ENCODE measurements at places on chromosomes 6 and 20.

GRCh38 chr20:56400001-56400640 is 7.7 kb downstream of the CSTF1 start:
- peak; percentile 53 for DNase-seq

DNA sequence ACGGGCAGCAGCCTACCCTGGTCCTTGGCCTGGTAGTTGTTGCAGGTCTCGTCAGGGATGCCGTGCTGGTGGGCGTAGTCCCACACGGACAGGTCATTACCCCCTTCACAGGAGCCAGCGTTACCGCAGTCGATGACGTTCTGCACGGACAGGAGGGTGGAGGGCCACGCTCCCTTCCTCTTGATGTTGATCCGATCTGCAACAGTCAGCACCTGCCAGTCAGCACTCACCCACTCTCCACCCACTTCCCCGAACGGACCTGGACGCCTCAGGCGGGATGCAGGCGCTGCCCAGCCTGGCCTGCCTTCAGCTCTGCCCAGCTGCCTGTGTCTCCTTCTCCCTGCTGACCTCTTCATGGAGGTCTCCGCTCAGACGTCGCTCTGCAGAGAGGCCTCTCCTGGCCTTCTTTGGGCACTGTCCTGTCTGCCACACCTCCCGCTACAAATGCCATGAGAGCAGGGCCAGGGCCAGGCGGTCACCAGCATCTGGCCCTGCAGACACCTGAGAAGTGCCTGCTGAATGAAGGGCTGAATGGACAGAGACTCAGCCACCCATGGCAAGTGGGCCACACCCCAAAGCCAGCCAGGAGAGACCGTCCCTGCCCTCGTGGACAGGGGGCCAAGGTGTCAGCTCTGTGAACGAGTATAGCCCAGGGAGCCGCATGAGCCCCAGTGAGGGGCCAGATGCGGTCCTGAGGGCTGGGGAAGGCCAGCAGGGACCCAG is 5.4 kb downstream of the CTSZ start:
- no peak for DNase-seq

DNA sequence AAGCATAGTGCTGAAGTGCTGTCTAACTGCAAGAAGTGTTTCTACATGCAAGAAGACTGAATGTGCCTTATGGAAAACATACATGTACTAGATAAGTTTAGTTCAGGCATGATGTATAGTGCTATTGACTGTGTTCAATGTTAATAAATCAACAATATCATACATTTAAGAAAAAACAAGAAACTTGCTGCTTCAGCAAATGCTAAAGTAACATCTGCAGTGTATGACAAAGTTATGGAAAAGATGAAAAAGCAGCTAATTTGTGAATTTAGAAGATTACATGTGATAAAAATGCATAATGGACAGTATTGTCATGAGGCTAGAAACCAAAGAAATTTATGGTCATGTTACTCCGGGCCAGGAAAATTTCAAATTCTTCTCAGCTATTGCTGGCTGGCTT is 174.9 kb upstream of the SPTLC3 start:
- no peak for DNase-seq

DNA sequence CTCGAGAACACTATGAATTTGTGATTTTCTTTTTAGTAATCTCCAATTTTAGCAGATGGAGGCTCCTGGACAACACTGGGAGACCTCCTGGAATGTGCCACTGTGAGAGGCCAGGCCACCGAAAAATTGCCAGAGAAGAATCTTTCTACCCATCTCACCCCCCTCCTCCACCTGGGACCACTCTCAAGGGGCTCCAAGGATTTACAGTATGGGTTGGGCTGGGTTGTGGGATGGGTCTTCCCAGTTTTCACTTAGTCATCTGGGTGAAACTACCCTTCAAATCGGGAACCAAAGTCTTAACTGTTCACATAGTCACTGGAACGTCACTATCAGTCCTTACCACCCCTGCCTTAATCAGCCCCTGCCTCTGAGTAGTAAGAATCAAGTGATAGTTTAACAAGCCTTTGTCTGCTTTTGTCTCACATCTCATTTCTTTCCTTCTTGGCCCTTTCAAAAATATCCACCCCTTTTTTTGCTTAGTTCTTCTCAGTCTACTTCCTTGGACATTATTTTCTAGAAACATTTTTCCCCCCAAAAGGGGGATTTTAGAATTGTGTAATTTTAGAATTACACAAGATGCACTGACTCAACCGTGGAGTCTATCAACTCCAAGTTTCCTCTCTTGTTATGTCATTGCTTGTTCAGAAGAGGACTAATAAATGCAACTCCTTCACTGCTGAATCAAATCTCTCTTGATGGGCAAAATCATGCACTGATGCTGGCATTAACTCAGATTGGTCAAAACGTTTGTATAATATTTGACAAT is 148.2 kb upstream of the MOCS1 start:
- DNase-seq: no peak

DNA sequence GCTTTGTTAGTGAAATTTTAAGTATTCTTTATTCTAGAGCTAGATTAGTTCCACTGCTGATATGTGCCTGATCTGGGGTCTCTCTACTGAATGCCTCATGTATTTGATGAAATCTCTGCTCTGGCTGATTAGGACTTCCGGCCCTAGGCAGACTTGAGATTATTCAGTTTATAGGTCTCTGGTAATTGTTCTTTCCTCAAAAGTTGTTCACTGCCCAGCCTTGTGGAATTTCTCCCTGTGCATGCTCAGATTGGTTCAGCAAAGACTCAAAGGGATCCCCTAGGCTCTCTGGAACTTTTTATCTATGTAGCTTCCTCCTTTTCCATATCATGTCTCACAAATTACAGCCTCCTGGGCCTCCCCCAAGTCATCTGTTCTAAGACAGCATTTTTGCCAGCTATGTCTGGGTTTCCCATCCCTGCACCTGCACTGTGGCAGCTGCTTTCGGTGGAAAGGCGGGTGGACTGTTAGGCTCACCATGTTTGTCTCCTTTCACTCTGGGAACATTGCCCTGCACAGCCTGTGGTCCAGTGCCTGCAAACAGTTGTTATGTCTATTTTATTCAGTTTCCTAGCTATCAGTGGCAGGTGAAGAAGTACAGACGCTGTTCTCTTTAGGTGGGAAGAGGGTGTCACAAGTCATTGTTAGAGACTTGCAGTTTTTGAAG is 73.7 kb downstream of the RPP40 start:
- no peak for DNase-seq

DNA sequence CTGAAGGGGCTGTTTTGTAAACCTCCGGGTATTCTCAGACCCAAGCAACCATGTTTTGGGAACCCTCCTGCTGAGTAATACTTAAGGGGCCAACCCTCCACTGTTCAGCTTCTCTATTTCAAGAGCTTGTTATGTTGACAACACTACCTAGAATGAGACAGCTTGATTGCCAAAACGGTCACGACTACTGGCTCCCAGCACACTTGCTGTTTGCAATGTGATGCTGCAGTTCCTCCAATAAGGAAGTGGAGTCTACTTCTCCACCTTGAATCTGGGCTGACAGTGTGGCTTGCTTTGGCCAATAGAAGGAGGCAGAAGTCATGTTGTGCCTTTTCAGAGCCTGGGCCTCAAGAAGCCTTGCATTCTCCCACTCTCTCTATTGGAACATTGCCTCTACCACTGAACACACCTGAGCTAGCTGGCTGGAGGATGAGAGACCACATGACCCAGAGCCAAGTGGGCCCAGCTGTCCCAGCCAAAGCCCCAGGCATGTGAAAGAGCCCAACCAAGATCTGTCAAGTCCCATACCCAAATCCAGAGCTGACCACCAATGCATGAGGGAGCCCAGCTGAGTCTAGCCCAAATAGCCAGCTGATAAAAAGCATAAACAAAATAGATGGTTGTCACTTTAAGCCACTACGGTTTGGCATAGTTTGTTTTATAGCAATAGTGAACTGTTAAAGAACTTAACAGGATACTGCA is 108.0 kb downstream of the PRND start:
- peak; percentile 13 for DNase-seq

DNA sequence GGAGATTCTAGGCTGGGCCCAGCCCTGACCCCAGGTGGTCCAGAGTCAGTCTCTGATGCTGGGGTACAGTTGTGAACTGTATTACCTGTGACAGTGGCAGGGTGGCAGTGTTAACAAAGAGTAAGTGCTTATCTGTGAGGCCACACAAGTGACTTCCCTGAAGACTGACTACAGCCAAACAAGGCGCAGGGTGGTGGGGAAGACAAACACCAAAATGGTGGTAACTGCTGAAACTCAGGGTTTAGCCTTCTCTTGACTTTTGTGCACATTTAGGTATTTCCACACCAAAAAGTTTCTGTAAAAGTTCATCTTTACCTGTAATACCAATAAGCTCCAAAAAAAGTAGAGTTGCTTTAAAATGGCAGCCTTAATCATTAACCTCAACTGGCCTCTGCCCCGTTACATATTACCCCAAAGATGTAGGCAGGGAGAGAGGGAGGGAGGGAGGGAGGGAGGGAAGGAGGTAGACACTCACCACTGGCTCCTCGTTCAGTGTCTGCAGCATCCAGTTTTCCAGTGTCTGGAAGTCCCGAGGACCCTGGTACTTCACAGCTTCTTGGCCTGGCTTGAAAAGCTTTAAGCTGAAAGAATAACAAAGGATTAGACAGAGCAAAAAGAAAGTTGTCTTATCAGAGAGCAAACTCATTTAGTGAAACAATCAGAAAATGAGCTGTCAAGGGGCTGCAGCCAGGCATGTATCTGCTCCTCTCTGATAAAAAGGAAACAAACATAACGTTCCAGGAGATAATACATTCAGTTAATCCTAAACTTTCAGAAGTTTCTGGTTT is 11.3 kb downstream of the TXNDC5 start:
- no peak for DNase-seq
